ENCODE measurements at places on chromosomes 7 and 10. TPM values are rescaled to one million over a fixed set of nuclear protein-coding genes. Genes with fewer than 3 reads are reported as not detected.

The UTF1 gene
- total RNA-seq: not detected

The COL26A1 gene
- total RNA-seq: not detected

DNA sequence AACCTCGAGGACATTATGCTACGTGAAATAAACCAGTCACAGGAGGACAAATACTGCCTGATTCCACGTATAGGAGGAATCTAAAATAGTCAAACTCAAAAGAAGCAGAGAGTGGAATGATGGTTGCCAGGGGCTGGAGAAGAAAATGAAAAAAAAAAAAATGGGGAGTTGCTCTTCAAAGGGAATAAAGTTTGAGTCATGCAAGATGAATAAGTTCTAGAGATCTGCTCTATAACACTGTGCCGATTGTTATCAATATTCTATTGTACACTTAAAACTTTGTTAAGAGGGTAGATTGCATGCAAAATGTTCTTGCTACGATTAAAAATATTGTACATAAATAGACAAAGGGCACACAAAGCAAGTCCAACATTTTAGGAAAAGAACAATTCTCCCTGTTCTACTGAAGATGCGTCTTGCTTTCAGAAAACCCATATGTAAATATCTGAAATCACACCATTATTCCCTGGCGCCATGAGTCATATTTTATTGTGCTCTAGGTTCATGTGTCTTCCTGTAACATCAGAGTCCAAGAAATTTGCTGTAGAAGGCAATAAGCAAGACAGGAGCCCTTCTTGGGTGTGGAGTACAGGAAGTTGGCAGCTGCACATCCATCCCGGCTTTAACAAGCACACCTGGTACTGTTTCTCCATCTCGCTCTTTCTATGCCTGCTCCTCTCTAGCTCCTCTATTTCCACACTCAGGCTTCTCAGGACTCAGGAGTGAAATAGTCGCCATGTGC, 145.9 kb downstream of the GFRA1 start:
- no peak for DNase-seq

The CTBP2 gene
- 1.4 TPM for total RNA-seq

DNA sequence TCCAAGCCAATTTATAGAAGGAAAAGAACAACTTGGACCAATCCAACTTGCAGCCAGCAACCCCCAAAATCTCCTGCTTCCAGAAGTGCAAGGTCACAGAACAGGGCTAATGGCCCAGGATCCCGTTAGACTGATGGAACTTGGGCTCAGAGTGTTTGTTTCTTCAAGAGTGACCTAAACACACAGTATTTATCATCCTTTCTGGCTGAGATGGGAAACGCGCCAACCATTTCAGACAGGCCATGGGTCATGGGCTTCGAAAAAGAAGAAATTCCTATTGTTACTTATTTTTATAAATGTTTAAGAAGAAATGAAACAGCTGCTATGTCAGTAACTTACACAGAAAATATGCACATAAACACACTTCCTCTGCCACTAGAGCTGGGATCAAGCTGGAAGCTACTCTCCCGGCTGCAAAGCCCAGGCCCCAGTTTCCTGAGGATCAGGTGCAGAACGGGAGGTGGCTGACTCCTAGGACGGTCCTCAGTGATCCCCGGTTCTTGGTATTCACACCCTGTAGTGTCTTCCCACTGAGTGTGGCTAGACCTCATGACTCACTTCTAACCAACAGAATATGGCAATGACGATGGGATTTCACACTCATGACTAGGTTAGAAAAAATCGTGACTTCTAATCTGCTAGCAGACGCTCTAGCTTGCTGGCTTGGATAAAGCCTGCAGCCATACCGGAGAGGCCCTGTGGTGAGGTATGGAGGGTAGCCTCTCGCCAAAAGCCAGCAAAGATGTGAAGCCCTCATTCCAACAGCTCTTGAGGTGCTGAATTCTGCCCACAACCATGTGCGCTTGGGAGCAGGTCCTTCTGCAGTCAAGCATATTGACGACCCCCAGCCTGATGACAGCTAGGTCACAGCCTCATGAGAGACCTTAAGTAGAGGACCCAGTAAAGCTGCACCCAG, 60.2 kb downstream of the CHST15 start:
- DNase-seq: no peak

GRCh38 chr7:96471606-96472005, 149.7 kb upstream of the SLC25A13 start:
- DNase-seq: no peak

The ITPRID1 gene
- total RNA-seq: not detected

DNA sequence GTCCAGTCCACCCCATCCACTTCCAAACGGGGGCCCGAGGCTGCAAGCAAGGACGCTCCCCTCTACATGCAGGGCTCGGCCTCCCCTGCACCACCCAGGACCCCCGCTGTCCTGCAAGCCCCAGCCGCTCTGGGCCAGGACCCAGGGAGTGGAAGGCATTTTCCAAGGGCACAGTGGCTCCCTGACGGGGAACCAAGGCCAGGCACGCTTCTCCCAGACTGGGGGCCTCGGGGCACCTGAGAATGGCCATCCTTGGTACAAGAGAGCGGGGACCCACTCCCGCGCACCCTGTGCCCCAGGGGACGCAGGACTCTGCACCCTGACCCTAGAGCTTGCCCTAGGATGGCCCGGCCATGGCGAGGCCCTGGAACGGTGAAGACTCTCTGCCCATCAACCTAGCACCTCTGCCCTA, 545 bp upstream of the AKR1E2 start:
- DNase-seq: no peak

DNA sequence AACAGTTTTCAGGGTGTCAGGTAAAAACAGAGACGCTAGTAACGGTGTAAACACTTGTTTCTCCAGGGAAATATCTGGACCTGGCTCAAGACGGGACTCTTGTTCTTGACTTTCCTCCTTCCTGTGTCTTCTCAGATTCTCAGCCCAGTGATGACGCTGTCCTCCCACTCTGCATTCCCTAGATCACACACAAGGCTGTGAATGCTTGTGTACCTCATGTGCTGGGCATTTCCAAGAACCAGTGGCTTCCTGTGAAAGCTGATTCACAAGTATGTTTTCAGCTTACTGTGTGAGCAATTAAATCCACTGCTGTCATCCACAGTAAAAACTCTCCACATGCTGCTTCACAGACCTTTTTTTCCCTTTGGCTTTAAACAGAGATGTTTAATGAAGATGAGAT, 193.8 kb upstream of the DPP6 start:
- DNase-seq: no peak

GRCh38 chr10:89342206-89342958, 14.6 kb downstream of the IFIT3 start:
- no peak for DNase-seq

The COG5 gene
- 30.3 TPM for total RNA-seq

DNA sequence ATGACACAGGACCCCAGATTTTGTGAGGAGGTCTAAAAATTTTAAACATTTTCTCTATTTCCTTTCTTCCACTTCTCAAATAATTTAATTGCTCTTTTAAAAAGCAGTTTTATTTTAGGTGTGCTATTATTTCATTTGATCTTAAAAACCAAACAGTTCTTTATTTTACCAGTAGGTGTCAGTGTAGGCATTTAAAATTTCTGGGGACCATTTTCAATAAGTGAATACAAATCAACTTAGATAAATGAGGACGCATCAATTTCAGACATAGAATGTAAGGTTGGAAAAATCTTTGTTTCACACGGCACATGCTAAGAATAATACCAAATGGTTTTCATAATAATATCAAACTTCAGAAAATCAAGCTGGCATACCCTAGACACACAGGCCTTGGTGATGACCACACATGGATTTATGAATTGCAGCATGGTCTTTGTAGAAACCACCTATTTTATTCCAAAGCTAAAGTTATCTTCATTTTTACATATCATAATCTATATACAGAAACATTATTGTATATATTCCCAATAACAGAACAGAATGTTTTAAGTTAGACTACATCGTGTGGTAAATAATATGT, 127.6 kb upstream of the SLC26A5 start:
- DNase-seq: no peak

DNA sequence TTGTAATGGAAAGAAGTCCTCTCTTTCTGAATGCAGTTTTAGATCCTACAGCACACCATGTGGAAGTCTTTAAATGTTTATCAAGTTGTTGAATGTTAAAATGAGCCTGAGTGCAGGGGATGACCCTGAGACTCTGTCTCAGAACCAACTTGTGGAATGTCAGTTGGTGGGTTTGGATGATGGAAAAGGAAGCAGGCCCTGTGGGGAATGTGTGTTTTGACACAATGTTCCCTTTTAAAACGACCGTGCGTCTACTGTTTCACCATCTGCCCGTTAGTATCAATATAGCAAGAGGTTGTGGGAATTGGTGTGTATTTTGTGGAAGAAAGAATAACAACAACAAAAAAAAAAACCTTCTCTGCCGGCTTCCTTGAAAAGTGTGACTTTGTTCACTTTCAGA, 8.3 kb downstream of the DYNC1I1 start:
- no peak for DNase-seq

DNA sequence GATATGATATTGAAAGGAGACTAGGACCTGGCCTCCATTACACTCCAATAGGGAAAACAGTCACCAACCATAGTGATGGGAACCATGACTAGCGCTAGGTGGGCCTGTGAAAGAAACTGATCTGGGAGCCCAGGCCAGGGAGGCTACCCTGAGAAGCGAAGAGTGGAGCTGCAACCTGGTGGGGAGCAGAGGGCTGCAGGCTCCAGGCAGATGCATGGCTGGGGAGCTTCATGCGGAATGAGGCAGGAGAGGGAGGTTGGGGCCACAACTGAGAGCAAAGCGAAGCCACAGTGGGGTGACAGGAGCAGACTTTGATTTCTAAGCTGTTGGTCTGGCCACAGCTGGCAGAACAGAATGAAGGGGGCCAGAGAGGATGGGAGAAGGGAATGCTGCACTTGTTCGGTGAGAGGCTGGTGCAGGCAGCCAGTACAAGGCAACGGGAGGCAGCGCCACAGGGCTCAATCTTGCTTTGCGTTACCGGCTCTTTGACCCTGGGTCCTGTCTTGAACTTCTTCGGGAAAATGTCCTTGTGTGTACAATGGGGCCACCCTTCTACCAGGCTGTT, 88.4 kb downstream of the TACC2 start:
- no peak for DNase-seq

GRCh38 chr7:157426463-157427301, 89.9 kb downstream of the DNAJB6 start:
- no peak for DNase-seq

The CTAGE8 gene
- 0.53 TPM for total RNA-seq

- no peak for DNase-seq
Observed at GRCh38 chr10:74852381-74852780, 26.0 kb downstream of the KAT6B start.

- no peak for DNase-seq
Observed at GRCh38 chr7:129748356-129749109, 137.0 kb downstream of the NRF1 start.

GRCh38 chr7:8259586-8260222, 2.3 kb downstream of the ICA1 start:
- no peak for DNase-seq

The MSS51 gene
- 0.95 TPM for total RNA-seq

GRCh38 chr10:109457302-109457638, 466.0 kb downstream of the XPNPEP1 start:
- DNase-seq: no peak

The NRP1 gene
- 4.0 TPM for total RNA-seq

GRCh38 chr7:155168597-155169480, 98.7 kb downstream of the HTR5A start:
- DNase-seq: no peak

GRCh38 chr7:97018126-97018601, 6.5 kb downstream of the DLX5 start:
- no peak for DNase-seq

DNA sequence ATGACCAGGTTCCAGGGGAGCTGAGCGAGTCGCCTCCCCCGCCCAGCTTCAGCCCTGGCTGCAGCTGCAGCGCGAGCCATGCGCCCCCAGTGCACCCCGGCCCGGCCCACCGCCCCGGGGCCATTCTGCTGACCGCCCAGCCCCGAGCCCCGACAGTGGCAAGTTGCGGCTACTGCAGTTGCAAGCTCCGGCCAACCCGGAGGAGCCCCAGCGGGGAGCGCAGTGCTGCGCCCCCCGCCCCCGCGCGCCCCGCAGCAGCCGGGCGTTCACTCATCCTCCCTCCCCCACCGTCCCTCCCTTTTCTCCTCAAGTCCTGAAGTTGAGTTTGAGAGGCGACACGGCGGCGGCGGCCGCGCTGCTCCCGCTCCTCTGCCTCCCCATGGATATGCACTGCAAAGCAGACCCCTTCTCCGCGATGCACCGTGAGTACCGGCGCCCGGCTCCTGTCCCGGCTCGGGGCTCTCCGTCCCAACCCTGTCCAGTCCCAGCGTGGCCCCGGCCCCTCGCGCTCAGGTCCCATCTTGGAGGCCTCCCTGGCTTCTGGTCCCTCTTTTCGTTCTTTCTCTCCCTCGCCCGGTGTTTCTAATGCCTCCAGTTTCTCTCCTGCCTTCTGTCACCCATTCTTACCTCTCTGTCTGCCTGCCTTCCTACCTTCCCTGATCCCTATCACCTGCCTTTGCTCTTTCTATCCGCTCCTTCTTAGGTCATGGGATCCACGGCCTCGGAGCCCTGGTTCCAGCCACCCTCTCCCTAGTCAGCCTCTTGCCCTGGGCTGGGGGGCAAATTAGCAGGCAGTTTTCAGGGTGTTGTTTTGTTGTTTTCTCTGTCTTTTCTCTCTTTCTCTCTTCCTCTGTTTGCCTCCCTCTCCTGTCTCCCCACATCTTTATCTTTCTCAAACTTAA, 751 bp downstream of the PAX2 start:
- no peak for DNase-seq

The JMJD1C gene
- total RNA-seq: 40.2 TPM

The SPDYE9 gene
- total RNA-seq: not detected

- DNase-seq: no peak
Observed at GRCh38 chr10:21144047-21144446, 246.9 kb upstream of the NEBL start.

The XRCC2 gene
- total RNA-seq: 11.4 TPM
